Retinal pigment epithelial cell (primary cell): ENCODE measurements at places on chromosomes 6 and 20.

- DNase-seq, result peak; percentile 92
Observed at GRCh38 chr6:6699741-6700367, 111.3 kb downstream of the LY86 start.

- DNase-seq, result no peak
Observed at GRCh38 chr6:116338943-116339342, 31.8 kb upstream of the DSE start.

GRCh38 chr6:169577236-169577635, 124.6 kb downstream of the WDR27 start:
- no peak for DNase-seq

- no peak for DNase-seq
Observed at GRCh38 chr6:144029452-144029851, 21.4 kb upstream of the PLAGL1 start.

DNA sequence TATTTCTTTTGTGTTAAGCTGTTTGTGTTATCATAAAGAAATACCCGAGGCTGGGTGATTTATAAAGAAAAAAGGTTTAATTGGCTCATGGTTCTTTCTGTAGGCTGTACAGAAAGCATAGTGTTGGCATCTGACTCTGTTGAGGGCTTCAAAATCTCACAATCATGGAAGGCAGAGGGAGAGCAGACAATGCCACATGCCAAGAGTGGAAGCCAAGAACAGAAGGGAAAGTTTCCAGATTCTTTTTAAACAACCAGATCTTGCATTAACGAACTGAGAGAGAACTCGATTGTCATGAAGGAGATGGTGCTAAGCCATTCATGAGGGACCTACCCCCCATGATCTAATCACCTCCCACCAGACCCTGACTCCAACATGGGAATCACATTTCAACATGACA, 290.1 kb downstream of the BMP2 start:
- DNase-seq, result no peak

GRCh38 chr6:144467172-144467762, 182.1 kb downstream of the UTRN start:
- no peak for DNase-seq

GRCh38 chr20:2984956-2985661, 58.3 kb upstream of the GNRH2 start:
- peak; percentile 4 for DNase-seq

- DNase-seq, result no peak
Observed at GRCh38 chr20:58053391-58054055, 174.9 kb downstream of the ANKRD60 start.

- DNase-seq, result no peak
Observed at GRCh38 chr6:126633373-126633772, 293.5 kb downstream of the CENPW start.

- peak; percentile 60 for DNase-seq
Observed at GRCh38 chr6:56335726-56336125, 88.3 kb upstream of the COL21A1 start.

DNA sequence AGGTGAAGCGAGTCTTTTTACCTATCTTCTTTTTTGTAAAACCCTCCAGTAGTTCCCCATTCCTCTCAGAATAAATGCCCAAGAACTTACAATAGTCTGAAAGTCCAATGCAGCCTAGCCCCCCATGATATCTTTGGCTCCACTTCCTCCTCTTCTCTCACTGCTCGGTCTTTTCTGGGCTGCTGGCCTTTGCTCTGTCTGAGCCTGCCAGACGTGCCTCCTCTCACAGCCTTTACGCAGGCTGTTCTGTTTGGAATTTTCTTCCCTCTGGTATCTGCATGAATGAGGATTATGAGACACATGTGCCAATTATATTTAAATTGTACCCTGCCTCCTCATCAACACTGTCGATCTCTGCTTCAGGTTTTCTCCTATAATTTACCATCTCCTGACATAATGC, 174.1 kb downstream of the EYA4 start:
- no peak for DNase-seq

- DNase-seq, result no peak
Observed at GRCh38 chr6:110781522-110782214, 33.6 kb downstream of the CDK19 start.

GRCh38 chr6:56624046-56624727, 18.5 kb downstream of the DST start:
- no peak for DNase-seq

GRCh38 chr6:79034865-79035264, 43.2 kb downstream of the PHIP start:
- no peak for DNase-seq

GRCh38 chr6:3210024-3210610, 17.3 kb downstream of the TUBB2B start:
- DNase-seq, result no peak

GRCh38 chr6:142326540-142326939, 24.7 kb downstream of the ADGRG6 start:
- DNase-seq, result no peak

DNA sequence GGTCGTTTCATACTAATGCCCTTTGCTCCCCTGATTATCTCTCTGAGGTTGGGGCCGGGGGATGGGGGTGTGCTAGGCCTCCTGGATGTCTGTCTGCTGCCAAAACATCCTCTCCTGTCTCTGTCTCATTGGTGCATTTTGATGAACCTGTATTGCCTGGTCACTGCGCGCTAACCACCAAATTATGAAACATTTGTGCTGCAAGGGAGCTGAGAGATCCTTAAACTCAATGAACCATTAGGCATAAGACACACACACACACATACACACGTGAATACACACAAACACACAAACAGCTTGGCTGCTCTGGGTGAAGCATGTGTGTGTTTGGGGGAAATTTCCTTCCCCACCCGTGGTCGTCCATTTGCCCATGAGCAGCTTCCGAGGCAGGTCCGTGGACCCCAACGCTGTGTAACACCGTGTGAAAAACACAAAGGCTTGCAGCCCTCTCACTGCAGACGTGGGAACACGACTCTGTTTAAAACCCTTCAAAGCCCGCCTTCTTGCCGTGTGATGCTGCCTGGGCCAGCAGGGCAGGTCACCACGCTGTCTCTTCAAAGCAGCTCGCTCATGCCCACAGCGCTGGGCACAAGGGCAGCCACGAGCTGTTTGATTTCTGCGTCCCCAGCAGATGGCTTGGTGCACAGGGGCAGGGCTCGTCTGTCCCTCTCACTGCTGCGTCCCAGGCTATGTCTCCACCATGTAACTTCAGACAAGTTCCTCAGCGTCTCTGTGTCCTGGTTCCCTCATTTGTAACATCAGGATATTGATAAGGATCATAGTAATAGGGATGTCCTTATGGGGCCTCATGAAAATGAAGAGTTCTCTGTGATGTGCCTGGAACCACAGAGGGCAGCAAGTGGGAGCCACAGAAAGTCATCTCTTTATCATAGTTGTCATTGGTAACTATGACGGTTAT, 96.8 kb downstream of the CDH26 start:
- DNase-seq, result no peak

DNA sequence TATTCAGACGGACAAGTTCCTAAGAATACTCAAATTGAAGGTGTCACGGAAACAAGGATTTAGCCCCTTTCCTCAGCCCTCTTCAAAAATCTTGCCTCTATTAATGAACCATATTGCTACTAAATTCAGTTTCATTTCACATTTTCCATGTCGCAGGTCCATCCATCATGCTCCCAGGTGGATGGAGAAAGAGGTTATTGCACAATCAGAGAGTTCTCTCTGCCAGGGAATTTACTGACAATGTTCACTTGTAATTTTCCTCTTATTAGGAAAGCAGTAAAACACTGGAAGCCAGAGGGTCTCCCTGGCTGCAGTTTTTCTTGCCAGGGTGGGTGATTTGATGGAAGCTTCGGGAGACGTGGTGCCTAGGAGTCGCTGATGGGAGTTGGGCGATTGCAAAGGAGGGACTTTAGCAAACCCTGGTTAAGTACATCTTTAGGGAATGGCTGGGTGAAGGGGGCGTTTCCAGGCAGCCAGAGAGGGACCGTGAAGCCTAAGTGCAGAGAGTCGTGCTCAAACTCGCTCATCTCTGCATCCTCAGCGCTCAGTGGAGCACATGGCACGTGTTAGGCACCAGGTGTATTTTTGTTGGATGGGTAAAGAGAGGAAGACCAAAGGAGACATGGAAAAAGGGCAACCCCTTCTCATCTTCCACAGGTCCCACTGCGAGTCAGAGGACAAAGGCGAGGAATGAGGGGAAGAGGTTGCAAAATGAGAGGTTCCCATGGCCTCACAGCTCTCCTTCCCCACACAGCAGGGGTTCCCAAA, 321.9 kb upstream of the CDH4 start:
- DNase-seq, result no peak

DNA sequence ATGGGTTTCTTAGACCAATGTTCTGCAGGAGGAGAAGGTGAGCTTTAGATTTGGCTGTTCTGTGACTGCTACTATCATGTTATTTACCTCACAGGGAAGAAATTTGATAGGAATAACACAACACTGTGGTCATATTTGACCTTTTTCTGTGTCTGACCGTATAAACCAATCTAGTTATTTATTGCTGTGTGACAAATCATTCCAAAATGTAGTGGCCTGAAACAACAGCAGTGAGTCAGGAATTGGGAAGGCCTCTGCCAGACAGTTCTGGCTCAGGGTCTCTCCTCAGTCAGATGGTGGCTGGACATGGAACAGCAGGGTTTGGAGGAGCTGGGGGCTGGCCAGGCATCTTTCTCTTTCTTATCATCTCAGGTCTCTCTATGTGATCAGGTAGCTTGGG, 33.0 kb downstream of the RIPOR2 start:
- DNase-seq, result no peak

- no peak for DNase-seq
Observed at GRCh38 chr20:52565614-52566013, 374.0 kb upstream of the ZFP64 start.

DNA sequence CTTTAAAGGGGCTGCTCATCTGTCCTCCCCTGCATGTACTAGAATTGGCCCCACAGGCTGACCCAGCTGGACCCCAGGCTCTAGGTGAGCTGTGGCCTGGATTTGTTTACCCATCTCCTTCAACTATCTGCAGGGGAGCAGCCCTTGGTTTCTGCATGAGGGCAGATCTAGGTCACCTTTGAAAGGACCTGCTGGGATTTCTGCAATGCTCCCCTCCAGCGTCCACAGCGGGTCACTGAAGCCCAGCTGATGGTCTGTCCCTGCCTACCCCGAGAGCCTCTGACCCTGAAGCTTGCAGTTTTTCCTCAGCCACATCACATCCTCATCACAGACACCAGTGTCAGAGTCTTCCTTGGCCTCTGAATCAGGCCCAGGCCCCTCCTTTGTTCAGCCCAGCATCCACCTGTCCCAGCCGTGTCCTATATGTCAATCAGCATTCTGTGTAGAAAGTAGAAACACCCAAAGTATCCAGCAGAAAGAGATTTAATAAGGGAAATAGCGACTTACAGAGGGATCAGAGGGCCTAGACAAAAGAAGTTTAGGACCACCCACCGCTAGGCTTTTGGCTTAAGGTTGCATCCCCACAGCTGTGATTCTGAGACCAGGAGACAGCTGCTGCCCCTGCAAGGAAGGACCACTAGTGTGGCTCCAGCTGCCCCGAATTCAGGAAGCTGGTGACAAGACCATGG, 243.1 kb downstream of the LRFN2 start:
- no peak for DNase-seq

- DNase-seq, result no peak
Observed at GRCh38 chr20:59018817-59019216, 412 bp upstream of the TUBB1 start.

DNA sequence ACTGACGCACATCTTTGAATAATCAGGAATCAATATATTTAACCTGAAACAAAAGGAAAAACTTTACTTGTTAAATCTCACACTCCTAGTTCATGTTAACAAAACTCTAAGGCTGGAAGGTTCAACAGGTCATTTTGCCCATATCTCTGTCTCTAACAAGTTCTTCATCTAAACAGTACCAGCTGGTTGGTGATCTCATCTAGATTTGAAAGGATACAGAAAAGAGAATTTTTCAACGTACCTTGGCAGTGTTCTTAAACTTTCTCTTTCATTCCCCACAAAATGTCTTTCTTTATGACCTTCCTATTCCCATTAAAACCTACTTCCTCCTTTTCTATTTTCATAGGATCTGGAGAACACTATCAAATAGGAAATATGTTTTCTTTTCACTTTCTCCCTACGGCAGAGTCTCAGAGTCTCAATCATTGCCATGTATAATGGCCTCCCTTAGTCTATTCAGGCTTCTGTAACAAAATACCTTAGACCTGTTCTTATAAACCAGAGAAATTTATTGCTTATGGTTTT, 111.3 kb downstream of the TBX18 start:
- no peak for DNase-seq

DNA sequence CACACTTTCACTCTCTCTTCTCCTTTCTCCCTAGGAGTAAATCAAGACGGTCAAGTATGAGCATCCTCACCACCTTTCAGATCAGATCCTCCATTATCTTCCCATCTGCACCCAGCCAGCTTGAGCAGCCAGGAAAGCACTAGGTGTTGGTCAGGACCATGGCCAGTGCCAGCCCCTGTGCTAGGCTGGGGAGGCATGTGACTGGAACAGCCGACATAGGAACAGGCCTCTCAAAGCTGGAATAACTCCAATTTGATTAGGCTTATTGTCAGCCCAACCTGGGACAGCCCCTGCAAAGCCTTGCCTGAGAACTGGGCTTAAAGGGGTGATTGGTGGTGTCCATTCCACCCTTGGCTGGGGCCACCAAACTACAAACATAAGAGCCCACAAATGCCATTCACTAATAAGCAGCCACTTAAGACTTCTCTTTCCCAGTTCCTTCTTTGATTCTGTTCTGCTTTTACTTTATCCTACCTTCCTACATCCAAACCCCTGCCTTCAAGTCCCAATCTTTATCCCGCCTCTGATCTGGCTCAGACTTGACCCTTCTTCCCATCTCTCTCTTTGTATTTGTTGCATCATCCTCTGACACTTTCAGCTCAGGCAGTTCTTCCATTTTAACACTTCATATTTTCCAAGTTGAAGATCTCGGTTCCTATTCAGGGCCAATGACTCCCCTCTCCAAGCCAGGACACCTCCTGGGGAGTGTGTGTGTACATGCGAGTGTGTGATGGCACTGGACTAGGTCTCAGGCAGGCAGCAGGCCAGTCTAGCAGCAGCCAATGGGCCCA, 4.5 kb upstream of the TREM2 start:
- DNase-seq, result no peak

DNA sequence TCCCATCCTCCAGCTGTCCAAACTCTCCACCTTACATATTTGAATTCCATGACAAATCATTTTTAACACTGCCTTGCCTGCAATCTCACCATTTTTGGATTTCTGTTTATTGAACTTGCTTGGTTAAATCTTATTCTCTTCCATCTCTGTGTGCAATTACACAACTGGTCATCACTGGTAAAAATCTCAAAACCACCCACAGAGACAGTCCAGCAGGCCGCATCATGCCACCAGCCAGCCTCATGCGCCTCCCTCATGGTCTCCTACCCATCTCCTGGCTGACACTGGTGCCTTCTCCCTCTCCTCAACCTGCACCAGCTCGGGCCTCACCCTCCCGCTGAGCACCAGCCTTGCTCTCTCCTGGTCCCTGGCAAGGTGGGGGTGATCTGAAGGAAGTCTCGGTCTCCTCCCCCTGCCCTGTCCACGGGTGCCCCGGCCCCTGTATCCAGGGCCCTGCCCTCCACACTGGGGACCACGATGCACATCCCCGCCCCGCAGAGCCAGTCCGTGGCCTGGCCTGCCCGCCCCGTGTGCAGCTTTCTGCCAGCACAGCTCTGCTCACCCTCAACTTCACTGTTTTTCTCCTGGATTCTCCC, 92.0 kb downstream of the THBS2 start:
- no peak for DNase-seq
